Right renal pelvis (tissue), 4 donors: ENCODE measurements at places on chromosomes 5 and 9. TPM values are rescaled to one million over a fixed set of nuclear protein-coding genes. Genes with fewer than 3 reads are reported as not detected.
A peak's percentile ranks its signal among the peaks of the same experiment; 100 is the strongest.

AUH gene
- polyA plus RNA-seq, result 47.7 TPM

DNA sequence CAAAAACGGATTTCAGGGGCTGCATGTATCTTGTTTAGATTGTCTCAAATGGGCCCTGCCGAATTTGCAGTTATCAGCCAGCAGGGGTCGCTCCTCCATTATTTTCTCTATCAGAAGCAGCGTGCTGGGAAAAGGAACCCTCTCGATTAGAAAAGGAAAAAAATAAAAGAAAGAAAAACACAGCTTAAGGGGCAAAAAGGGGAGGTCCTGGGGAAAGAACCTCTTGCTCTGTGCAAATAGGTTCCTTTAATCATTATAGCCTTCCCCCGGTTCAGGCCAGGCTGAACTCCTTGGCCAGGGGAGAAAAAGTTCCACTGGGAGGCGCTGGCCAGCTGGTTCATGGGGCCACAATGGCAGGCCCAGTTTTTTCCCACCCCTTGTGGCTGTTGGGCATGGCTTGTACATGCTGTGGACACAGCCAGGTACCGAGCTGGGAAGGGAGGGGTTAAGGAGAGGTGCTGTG is 25.0 kb upstream of the CAPSL start:
- DNase-seq, result no peak

DNA sequence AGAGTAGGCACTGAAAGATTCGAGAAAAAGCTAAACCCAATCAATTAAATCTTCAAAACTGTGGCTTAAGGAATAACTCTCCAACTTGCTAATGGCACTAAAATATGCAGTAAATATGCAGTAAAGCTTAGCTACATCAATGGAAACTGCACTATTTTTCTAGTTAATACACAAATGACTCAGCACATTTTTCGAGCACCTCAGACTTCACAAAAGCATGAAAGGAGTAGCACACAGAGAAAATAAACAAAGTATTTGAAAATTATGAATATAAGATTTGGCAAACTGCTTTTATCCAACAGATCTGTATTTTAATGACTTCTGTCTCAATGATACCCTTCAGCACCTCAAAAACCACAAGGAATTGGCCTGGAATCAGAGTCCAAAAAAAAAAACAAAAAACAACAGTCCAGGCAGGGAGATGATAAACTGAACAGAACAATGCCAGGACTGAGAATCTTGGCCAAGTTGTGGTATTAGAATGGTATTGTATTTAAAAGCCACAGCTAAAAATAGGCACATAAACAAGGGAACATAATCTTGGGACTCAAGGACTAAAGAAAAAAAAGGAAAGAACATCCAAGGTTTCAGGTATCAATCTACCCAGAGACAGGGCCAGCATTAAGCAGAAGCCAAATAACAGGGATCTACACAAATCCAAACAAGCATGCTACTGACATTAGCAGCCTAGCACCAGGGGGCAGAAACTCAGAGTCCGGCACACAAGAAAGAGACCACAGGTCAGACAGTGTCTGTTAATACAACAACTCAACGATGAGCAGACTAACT is 21.4 kb downstream of the TMEM245 start:
- DNase-seq, result no peak

- no peak for DNase-seq
Observed at GRCh38 chr5:104297076-104297475, 734.5 kb upstream of the NUDT12 start.

- DNase-seq, result no peak
Observed at GRCh38 chr5:109654455-109654854, 35.3 kb upstream of the MAN2A1 start.

DNA sequence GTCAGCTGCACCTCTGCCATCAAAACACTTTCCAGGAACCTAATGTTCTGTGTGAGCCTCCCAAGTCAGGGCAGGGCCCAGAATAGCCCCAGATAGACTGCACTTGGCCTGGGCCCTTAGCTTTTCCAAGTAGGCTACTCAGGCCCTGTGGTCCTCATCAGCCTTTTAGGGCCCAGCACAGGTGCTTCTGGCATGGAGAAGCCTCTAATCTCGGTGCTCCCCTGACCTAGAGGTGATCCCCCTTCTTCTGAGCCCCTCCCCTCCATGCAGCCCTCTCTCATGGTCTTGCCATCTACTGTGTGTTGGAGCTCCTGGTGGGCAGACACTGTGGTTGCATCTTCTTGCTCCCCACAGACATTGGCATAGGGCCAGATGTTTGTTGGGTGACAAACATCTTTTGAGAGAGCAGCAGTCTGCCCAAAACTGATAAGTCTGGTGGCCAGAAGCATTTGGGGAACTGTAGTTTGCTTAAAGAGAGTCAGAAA is 28.1 kb downstream of the FRMPD1 start:
- no peak for DNase-seq

- DNase-seq, result no peak
Observed at GRCh38 chr5:58746321-58746720, 163.4 kb downstream of the RAB3C start.

GRCh38 chr9:10059044-10059443 is 553.8 kb downstream of the PTPRD start:
- DNase-seq, result no peak

- DNase-seq, result no peak
Observed at GRCh38 chr9:97398999-97399758, 12.7 kb upstream of the TDRD7 start.

DNA sequence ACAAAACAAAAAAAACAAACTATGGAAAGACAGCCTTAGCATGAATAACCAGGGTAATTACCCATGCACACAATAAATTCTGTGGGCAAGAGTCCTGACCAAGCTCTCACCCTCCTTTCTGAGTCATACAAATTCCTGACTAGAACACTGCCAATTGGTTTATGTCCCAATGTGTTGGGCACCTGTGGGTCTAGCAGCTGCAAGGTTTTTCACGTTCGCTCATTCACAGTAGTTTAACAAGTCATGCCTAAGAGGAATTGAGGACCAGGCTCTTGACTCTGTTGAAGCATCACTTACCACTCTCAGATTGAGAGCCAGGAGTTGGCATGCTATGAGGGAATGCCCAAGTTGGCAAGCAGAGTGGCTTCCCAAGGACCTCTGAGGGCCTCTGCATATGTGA is 205.5 kb upstream of the SLC24A2 start:
- no peak for DNase-seq

ZNF454 gene
- 6.5 TPM for polyA plus RNA-seq

HK3 gene
- 1.3 TPM for polyA plus RNA-seq

DNA sequence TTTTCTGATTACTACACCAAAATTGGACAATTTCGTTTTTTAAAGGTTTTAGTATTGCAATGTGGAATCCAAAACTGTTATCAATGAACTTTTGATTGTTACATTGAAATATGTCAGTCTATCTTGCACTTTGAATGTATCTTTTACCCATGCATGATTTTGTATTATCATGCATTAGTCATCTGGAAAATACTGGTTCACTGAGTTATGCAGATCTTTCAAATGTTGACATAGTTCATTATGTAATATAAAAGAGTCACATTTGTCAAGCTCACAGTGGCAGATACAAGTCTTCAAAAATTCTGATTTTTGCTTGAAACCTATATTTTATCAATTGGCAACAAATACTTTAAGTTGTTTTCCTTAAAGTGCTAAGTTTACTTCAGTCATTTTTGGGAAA is 85.2 kb downstream of the NR3C1 start:
- DNase-seq, result no peak

SLC25A2 gene
- polyA plus RNA-seq, result 0.04 TPM

GRCh38 chr9:131657456-131657855 is 82.4 kb downstream of the RAPGEF1 start:
- DNase-seq, result no peak

- DNase-seq, result no peak
Observed at GRCh38 chr9:82308836-82309235, 320.3 kb downstream of the SPATA31D1 start.

DNA sequence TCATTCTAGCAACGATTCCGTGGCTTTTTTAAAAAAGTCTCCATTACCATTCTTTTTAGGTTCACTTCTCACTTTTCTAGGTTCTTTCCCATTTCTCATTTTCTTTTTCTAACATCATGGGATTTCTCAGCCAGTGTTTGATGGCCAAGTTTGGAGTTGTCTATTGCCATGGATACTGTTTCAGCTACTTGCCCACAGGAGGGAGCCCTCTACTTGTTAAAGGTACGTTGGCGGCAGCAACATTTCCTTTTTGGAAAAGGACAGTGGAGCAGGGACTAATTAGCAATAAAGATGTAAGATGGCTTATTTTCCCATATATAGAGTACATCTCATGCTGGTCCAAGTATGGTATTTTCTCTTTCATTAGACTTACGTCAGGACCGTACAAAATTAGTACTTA is 2257.5 kb upstream of the C9orf72 start:
- peak; percentile 12 for DNase-seq

GRCh38 chr5:158937381-158937952 is 162.2 kb downstream of the EBF1 start:
- DNase-seq, result no peak

DNA sequence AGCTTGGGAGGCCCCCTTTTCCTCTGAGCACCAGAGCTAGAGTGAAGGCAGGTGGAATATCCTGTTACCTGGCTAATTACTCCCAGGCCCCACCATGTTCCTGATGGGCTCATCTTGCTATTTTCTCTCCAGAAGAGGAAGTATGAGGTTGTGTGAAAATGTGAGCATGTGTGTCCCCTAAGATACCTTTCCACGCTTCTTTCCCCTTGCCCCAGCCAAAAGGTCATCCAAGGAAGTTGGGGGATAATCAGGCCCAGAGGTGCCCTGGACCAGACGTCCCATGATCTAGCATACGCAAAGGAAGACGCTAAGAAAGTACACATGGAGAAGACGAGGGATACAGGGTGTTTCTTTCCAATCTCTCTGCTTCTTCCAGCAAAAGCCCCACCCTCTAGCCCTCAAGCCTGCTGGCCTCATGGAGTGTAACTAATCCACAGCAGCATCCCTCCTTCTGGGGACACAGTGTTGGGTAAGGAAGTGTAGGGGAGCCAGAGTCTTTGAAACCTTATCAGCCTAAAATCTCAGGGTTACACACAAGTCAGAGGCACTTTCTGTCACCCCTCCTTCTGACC is 115.3 kb downstream of the SLC1A3 start:
- no peak for DNase-seq

- DNase-seq, result no peak
Observed at GRCh38 chr9:137435980-137436760, 5.0 kb downstream of the ENTPD8 start.

PCDHA6 gene
- polyA plus RNA-seq, result 0.51 TPM

GRCh38 chr9:92291577-92291976 is 1.9 kb downstream of the IARS1 start:
- DNase-seq, result no peak

CRHBP gene
- 28.8 TPM for polyA plus RNA-seq

DNA sequence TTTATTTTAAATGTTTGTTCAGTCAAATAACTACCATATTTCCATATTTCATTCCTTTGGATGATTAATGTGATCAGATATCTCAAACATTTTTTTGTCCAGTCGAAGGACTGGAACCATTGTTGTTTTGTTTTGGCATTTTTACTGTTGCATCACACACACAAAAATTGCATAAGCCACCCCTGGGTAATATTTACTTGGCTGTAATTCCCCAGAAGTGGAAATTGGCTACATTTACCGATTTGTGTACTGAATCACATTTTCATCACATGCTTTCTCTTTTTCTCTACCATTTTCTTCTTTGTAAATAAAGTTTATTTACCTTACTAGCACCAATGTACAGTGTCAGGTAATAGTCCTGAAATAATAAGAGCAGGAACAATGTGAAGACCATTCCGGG is 1729.7 kb upstream of the WWC1 start:
- no peak for DNase-seq

GRCh38 chr5:61559722-61560121 is 227.7 kb downstream of the ZSWIM6 start:
- DNase-seq, result no peak

MGAT1 gene
- polyA plus RNA-seq, result 91.9 TPM

DNA sequence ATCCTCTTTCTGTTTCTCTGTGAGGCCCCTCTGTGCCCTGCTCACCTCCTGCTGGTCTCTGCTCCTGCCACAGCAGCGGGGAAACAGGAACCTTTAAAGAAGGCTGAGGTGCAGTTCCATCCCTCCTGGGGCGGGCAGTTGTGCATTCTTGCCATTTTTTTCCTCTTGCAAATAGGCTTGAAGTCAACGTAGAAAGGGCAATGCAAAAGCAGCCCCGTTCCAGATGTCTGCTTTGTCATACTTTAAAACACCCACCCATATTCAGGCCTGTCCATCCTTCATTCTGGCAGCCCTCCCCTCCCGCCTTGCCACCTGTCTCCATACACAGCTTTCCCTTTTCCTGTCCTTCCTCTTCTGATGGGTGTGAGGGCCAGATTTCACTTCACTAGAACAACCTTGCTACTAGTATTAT is 65.4 kb upstream of the KLF9 start:
- DNase-seq, result no peak

GRCh38 chr5:126801174-126801991 is 24.4 kb downstream of the LMNB1 start:
- no peak for DNase-seq

DNA sequence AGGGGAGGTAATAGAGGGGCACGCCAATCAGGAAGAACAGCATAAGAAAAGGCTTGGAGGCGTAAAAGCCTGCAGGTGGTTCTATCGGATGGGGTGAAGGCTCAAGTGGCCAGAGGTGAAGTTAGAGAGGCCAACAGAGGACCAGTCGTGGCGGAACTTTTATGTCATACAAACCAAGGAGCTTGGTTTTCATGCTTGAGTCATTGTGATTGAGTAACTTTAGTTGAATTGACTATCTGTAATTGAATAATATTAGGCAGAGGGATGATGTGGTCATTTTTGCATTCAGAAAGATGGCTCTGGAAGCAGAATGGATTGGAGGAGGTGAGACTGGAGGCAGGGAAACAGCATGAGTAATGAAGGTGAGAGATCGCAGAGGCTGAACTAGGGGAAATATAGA is 7.2 kb upstream of the SPINK4 start:
- no peak for DNase-seq

DNA sequence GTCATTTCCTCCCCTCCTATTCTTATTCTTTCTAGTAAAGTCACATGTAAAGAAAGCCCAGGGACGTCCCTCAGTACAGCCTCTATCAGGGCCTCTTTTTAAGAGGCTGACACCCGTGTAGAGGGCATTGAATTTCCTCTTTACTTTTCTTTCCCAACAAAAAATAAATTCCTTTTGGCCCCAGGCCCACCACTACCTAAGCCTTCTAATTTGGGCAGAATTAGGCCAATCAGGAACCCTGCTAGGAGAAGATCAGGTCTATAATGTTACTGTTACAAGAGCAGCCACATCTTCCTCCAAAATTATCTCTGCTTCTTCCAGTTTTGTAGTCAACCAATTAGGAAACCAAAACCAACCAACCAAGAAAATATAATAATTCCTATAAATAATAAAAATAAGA is 189.6 kb upstream of the NREP start:
- no peak for DNase-seq

ESM1 gene
- 13.8 TPM for polyA plus RNA-seq

GRCh38 chr5:89065919-89066318 is 182.9 kb upstream of the MEF2C start:
- DNase-seq, result no peak
